ENCODE measurements at places on chromosomes 7 and 10.

DNA sequence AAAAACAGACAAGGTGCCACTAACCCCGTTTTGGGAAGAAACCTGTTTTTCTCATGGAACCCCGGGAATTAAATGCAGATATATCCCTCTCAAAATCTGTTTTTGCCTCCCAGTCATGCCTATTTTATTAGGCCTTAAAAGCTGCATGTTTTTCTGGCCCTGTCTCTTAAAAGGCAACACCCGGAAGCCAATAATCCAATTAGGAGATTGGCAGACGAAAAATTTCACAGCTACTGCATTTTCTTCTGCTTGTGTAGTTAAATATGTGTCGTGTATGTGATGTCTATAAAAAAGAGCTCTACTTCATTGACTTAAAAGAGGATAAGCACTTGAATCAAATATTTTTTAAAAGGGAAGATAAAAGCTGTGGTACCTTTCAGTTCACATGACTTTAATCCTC lies 31.9 kb upstream of the OPTN start:
- no peak for DNase-seq

DNA sequence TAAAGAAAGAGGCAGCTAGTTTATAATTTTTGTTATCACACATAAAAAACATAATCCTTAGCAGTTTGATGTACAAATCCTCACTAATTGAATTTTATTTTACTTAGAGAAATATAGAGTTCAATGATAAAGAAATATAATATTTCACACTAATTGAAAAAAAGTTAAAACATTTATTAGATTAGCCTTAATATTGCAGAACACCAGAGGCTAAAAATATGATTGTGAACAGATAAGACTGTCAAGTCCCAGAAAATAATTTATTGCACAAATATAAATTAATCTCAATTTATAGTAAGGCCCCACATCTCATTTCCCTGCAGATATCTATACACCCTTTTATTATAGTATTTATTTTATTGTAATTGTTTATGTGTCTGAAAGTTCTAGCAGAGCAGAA lies 690.8 kb upstream of the PHF14 start:
- DNase-seq = no peak

GRCh38 chr7:79398138-79398749 lies 55.2 kb downstream of the MAGI2 start:
- no peak for DNase-seq

GRCh38 chr7:33789871-33790630 lies 115.3 kb upstream of the BMPER start:
- DNase-seq = no peak

- no peak for DNase-seq
These were observed 917.0 kb downstream of the CNTNAP2 start for GRCh38 chr7:147033641-147034040.

- peak; percentile 79 for DNase-seq
These were observed at the start of gene DEPP1 for GRCh38 chr10:44978570-44979280. Gene DEPP1 (minus strand): TSS chr10:44978809. CDS start chr10:44978030, 779 bp downstream.

GRCh38 chr7:127628445-127628844 lies 10.5 kb upstream of the PAX4 start:
- DNase-seq = no peak

DNA sequence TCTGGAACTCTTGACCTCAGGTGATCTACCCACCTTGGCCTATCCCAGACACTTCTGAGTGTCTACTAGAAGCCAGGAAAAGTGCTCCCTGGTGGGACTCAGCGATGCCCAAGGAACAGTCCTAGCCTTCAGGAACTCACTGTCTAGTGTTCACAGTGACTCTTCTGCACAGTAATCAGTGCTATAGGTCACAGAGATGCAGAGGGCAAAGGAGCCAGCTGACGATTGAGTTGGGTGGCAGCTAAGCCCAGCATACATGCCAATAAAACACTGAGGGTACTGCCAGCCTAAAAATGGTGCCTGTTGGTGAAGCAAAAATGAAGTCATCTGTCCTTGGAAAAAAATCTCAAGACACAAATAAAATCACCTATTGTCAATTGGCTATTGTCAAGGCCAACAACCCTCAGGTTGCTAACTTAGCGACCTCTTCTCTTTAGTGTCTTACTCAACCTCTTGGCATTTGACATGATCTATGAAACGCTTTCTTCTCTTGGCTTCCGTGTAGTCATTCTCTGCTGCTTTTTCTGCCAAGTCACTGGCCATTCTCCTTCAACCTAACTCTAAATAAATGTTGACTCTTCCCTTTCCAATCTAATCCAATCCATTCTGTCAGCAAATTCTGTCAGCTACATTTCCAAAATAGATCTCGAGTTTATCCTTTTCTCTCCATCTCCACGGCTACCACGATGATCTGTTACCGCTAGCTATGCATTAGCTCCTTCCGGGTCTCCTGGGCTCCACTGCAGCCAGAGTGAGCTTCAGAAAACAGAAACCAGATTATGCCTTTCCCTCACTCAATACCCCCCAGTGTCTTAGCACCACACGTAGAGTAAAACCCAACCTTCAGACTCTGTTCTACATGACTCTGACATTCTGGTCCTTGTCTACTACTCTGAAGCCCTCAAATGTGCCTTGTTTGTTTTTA lies 99.2 kb downstream of the ATXN7L1 start:
- DNase-seq = no peak

- DNase-seq = no peak
These were observed 1.3 kb downstream of the LIMK1 start for GRCh38 chr7:74084722-74085578.

DNA sequence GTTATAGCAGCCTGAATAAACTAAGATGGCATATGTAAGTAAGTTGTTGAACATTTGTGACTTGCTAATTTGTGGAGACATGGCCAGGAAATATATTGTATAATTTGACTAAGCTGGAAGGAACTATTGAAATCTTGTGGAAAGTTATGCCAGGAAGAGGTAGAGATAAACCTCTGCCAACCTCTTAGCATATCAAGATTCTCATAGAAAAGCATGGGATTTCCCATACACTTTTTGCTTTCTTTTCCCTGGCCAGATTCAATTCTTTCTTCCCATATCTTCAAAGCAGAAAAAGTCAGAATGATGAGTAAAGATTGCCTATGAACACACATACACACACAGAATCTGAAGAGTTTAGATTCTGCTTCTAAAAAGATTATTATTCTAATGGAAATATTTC lies 216.2 kb downstream of the SEMA3D start:
- no peak for DNase-seq

DNA sequence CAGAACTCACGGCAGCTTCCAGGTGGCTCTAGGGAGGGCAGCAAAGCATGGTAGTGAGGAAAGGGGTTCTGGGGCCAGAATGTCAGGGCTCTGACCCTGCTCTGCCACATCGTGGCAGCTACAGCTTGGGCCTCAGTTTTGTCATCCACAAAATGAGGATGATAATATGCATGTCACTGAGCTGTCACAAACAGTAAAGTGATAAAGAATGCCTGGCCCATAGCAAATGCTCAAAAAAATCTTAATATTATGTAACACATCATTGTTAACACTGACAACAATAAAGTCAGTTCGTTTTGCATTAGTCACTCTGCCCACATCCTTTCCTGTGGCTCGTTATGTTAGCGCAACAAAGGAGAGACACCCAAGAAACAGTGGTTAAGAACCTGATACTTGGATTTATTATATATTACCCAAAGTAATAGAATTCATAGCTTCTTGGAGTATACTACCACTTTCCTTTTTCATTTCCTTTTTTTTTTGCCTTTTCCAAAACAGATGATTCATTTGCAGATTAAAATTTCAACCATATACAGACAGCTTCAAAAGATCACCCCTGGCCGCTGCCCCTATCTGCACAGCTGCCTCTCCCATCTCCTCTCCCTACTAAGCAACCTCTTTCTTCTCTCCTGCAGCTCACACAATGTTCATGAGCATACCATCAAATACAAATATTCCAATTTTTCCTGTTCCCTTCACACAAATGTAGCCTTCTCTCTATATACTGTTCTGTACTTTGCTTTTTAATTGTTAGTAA lies 45.5 kb upstream of the DDC start:
- no peak for DNase-seq

DNA sequence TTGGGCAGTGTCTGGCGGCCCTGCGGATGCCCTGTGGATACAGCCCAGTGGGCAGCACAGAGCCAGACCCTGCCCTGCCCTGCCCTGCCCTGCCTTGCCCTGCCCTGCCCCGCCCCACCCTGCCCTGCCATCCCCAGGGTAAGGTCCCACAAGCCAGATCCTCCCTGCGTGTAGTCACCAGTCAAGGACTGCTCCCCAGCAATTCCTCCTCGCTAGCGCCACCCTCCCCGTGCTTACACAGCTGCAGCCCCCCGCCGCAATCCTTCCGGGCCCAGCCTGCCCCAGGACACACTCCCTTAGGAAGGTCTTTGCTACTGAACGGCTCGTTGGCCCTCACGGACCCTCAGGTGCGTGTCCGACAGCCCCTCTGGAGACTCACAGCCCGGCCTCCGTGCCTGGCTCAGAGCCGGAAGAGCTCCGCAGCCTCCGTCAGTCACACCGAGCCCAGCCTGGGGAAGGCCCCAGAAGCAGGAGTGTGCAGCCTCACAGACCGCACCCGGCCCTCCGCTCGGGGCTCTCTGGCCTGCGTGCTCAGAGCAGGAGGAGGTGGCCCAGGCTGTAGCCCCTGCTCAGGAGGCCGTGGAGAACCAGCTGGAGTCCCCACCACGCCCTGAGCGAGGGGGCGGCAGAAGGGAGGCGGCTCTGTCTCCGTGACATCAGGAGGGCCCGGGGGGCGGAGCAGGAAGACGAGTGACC lies 68.3 kb downstream of the PWWP2B start:
- no peak for DNase-seq

GRCh38 chr7:23264916-23265458 lies 18.4 kb downstream of the GPNMB start:
- DNase-seq = no peak

DNA sequence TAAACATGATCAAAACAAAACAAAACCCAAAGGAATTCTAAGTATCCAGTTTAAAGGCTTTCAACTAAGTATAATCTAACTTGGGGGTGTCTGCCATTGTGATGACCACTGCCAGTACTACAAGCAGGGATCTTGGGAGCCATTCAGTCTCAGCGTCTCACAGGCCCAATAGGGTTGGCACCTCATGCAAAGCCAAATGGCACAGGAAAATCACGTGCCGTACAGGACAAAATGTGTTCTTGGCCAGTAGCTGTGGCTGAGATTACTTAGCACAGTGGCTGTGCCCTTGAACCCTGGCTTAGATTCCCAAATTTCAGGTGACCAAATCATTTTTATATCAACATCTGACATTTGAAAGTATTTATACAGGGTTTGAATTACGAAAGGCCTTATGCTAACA lies 50.0 kb downstream of the DLD start:
- no peak for DNase-seq

- peak; percentile 44 for DNase-seq
These were observed 41.5 kb upstream of the ZNF32 start for GRCh38 chr10:43689955-43690771.

DNA sequence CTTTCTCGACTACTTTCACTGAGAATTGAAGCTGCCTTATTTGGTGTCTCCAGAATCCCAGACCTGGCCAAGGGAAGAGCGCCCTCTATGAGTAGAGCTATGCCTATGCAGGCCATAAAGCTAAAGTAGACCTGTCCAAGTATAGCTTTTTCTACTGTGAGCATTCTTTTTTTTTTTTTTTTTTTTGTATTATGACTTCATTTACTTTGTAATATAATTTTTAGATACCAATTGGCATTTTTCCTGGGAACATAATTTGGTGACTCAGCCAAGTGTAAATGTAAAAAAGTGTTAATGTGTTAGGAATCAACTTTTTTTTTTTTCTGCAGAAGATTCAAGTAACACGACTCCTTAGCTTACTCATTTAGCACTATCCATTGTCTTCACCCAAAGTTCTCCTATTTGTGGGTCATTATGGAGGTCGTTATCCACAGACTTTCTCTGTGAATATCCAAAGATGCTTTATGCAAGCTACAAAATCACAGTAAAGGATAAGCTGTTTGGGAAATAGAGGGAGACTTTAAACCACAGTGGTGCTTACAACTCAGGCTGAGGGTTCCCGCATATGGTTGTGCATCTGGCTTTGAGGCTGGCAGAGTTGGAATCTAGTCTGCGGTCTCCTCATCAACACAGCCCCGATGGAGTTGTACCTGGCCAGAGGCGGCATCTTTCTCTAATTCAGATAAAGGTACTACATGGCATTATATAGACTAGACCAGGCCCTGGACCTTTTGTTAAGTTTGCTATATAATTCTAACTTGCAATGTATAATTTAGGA lies 1040.2 kb upstream of the SORCS1 start:
- no peak for DNase-seq
